ENCODE measurements at places on chromosomes 12 and 14. TPM values are rescaled to one million over a fixed set of nuclear protein-coding genes. Genes with fewer than 3 reads are reported as not detected.

The TTC6 gene
- not detected for total RNA-seq

- H3K27me3 ChIP-seq = no peaks in the 10 kb centered on the region
- no peak overlapping the region for H3K27ac ChIP-seq
- no peaks in the 10 kb centered on the region for H3K36me3 ChIP-seq
- H3K4me3 ChIP-seq = no peak overlapping the region
Measured at GRCh38 chr12:98007963-98008362, 507.4 kb upstream of the TMPO start.

DNA sequence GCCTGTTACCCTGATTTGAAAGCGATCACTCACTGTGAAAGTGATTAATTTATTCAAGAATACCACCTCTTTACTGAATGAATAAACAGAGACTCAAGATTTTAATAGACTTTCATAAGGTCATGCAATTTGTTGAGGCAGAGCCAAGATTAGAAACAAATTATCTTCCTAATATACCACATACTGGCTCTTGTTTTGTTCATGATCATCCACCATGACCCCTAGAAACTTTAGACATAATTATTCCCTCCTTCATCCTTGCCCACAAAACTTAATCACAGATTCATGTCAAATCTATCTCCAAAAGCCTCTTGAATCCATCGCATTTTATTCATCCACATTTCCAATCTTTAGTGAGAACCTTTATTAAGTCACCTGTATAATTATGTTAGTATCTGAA, 152.3 kb downstream of the ATXN7L3B start:
- DNase-seq = no peak
- no peak overlapping the region for H3K4me3 ChIP-seq
- no peaks in the 10 kb centered on the region for H3K4me1 ChIP-seq
- no peaks in the 10 kb centered on the region for H3K36me3 ChIP-seq
- H3K27ac ChIP-seq = no peak overlapping the region

The NEDD1 gene
- 24.3 TPM for total RNA-seq

The CEP128 gene
- 16.6 TPM for total RNA-seq

GRCh38 chr12:54980341-54980740, 4.2 kb downstream of the TESPA1 start:
- DNase-seq = no peak
- H3K4me3 ChIP-seq = no peak overlapping the region
- no peaks in the 10 kb centered on the region for H3K27me3 ChIP-seq
- no peak overlapping the region for H3K27ac ChIP-seq
